Colonic mucosa (tissue), 4 donors: ENCODE measurements at places on chromosomes 5 and 9. TPM values are rescaled to one million over a fixed set of nuclear protein-coding genes. Genes with fewer than 3 reads are reported as not detected.

Gene PAPPA
- total RNA-seq: 1.2 TPM

Gene PROB1
- total RNA-seq: 0.48 TPM

Gene SELENOP
- 171 TPM for total RNA-seq

Gene ANXA2R
- total RNA-seq: 1.3 TPM

Gene ZNF618
- total RNA-seq: 3.3 TPM

Gene DNAJA1
- total RNA-seq: 93.6 TPM

Gene KIF12
- 33.8 TPM for total RNA-seq

Gene SHOC1
- 0.37 TPM for total RNA-seq

Gene FAM169A
- 5.0 TPM for total RNA-seq

Gene ACOT12
- total RNA-seq: not detected

Gene SH2D3C
- total RNA-seq: 3.5 TPM

Gene BSPRY
- total RNA-seq: 25.6 TPM

Gene MRPS30
- total RNA-seq: 47.8 TPM

Gene PTTG1
- 37.0 TPM for total RNA-seq

Gene LRRTM2
- 0.35 TPM for total RNA-seq

Gene ELAVL2
- 0.30 TPM for total RNA-seq

Gene MZB1
- total RNA-seq: 13.2 TPM

Gene IL13
- total RNA-seq: not detected

Gene CCDC107
- total RNA-seq: 19.4 TPM

Gene PHF19
- total RNA-seq: 50.3 TPM

Gene CKMT2
- 0.40 TPM for total RNA-seq

Gene ARRDC1
- 97.2 TPM for total RNA-seq

Gene PCDHGB4
- 0.96 TPM for total RNA-seq

Gene IGFBPL1
- 1.3 TPM for total RNA-seq

Gene SLC27A6
- total RNA-seq: 0.48 TPM

Gene MCCC2
- total RNA-seq: 56.8 TPM

Gene TRAF1
- total RNA-seq: 1.5 TPM

Gene DDX4
- not detected for total RNA-seq

Gene TAS2R1
- total RNA-seq: not detected

Gene C9orf153
- total RNA-seq: not detected

Gene EIF4EBP3
- 13.8 TPM for total RNA-seq

Gene PRLR
- 38.6 TPM for total RNA-seq

Gene ZDHHC11B
- 2.4 TPM for total RNA-seq
